ENCODE measurements at places on chromosomes 7 and 10.

DNA sequence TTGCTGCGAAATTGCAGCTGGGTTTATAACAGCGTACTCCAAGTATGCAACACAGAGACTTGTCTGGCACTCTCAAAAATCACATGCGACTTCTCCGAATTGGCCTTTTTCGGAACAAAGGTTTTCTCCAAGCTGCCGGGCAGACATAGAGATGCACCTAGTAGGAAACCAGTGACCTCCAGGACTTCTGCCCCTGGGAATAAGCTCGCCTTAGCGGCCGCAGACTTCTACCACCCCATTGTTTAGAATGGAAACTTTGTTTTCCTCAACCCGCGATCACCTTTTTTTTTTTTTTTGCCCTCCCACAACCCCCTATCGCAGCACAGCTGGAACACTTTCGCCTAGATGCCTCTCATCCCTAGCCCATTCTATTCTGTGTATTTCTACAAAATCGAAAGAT lies 4.9 kb upstream of the HOXA10 start:
- DNase-seq: no peak

DNA sequence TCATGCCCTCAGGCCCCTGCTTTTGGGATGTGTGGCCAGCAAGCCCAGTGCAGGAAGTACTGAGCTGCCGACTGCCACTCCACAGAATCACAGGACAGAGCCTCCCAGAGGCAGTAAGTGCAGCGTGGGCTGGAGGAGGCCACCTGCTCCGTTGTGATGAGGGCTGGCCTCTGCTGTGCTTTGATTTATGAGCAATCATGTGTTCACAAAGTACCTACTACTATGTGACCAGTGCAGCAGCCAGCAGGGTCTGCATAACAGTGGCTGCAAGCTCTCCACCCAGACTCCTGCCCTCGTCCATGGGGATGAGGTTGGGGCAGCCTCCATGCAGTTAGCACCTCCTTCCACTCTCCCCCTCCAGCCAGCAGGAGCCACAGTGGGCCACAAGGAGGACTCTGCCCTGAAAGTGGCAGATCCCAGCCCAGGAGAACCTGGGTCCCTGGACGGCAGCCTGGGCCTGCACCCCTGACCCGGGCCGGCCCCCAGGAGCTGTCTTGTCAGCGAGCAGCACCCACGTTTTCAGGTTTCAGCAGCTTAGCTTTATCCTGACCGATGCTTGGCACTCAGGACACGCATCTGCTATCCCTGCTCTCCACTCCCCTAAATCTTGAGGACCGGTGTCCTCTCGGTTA lies 37.7 kb upstream of the INSIG1 start:
- DNase-seq: no peak

DNA sequence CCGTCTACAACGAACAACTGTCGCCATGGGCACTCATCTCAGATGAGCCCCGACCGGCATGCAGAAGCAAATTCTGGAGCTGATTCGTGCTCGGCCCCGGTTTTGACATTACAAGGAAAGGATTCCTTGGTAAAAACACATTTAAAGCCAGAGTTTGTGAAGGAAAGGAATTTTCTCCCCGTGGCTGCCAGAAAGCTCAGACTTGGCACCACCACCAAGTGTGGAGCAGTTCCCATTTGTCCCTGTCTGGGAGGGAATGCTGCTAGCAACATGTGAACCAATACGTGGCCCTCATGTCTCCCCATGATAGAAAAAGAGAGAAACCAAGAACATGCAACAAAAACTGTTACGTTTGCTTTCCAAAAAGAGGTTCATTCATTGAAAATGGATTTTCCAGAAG lies 55.2 kb upstream of the DDC start:
- no peak for DNase-seq

GRCh38 chr10:133008736-133009135 lies 66.4 kb upstream of the CFAP46 start:
- no peak for DNase-seq

DNA sequence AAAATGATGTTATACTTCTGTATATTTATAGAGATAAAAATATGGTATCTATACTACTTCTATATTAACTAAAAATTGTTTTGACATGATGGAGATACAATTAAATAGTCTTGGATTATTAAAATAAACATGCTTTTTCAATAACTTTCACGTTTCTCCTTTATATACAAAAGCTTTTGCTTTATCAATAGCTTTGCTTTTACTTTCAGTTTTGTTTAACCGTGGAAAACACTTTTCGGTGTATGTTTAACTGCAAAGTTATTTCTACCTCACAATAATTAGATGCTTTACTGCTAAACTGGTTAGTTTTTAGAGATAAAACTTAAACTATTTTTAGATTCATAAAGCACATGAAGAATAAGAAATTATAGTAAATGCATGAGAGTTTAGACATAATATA lies 432.1 kb upstream of the PCDH15 start:
- no peak for DNase-seq

DNA sequence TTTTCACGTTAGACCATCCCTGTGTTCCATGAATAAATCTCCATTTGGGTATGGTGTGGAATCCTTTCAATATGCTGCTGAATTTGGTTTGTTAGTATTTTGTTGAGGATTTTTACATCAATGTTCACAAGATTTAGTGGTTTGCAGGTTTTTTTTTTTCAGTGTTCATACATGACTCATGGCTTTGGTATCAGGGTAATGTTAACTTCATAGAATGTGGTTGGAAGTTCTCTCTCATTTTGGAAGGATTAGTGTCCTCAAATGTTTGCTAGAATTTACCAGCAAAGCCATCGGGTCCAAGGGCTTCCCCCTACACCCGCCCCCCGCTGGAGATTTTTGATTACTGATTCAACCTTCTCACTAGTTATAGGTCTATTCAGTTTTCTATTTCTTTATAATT lies 398.0 kb downstream of the NXPH1 start:
- DNase-seq: no peak

GRCh38 chr10:12625393-12626023 lies 276.2 kb downstream of the CAMK1D start:
- DNase-seq: no peak

- DNase-seq: no peak
Observed at GRCh38 chr10:62681211-62681940, 123.1 kb upstream of the ADO start.

GRCh38 chr7:97818066-97818663 lies 54.0 kb downstream of the ASNS start:
- DNase-seq: no peak

DNA sequence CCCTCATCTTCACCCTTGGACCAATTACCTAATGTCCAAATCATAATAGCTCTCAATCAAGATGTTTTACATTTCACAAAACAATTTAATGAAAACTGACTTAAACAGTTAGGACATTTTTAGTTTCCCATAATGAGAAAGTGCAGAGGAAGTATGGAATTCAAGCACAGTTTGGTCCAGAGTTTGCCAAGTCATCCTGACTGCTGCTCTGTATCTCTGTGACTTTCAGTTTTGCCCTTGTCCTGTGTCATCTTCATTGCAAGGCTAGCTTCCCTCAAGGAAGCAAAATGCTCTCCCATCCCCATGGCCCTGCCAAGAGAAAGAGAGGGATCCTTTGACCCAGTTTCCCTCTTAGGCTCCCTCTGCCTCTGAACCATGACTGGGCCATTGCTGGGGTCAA lies 7.9 kb upstream of the PLEKHS1 start:
- no peak for DNase-seq

DNA sequence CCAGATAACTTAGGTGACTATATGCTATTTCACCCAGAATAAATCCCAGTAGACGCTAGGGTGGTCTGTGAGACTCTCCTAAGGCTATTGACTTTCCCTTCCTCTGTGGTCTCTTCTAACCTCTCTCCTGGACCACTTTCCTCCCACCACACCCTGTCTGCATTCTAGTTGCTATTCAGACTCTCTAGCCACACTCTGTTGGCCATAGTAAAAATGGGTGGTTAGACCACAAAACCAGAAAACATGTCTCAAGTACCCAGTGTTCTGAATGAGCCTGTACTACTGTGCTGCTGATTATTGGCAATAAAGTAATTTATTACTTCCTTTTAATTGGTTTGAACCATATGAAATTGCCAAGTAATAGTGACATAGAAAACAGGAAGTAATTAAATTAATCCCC lies 240.8 kb downstream of the KIF20B start:
- no peak for DNase-seq

- DNase-seq: no peak
Observed at GRCh38 chr7:28749638-28750037, 208.5 kb downstream of the TRIL start.

- DNase-seq: peak; percentile 40
Observed at GRCh38 chr10:129605986-129606518, 139.0 kb downstream of the MGMT start.

- no peak for DNase-seq
Observed at GRCh38 chr10:17918187-17918903, 33.4 kb upstream of the SLC39A12 start.

DNA sequence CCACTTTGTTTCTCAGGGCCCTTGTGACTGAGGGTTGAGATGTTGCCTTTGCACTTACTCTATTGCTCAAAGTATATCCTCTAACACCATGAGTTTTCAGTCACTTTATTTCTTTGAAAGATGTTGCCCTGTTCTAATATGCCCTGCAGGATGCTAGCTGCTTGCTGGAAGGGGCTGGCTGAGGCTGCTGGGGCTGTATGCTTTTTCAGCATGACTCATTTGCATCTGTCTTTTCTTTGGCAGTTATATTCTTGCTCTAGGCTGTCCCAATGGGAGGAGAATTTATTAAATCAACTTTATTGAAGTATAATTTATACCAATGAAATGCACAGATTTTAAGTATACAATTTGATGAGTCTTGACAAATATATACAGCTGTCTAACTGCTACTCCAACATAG lies 157.7 kb downstream of the PLPP4 start:
- DNase-seq: no peak

DNA sequence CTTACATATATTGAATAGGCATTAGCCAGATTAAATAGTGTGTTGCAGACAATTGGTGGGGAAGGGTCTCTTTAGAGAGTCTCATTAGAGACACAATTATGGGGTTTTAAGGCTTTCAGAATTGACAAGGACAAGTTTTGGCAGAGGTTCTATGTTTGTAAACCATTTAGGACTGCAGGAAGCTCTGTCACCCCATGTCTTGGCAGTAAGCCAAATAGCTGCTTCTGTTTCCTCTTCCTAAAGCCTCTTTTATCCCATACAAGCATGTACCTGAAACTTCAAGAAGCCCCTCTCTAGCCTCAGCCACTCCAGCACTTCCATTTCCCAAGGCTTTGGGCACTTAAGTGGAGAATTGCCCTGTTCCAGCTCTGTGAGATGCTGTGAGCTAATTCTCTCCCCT lies 21.8 kb upstream of the LRRC4 start:
- DNase-seq: peak; percentile 85

GRCh38 chr10:14837003-14837756 lies 657 bp downstream of the CDNF start:
- DNase-seq: no peak

DNA sequence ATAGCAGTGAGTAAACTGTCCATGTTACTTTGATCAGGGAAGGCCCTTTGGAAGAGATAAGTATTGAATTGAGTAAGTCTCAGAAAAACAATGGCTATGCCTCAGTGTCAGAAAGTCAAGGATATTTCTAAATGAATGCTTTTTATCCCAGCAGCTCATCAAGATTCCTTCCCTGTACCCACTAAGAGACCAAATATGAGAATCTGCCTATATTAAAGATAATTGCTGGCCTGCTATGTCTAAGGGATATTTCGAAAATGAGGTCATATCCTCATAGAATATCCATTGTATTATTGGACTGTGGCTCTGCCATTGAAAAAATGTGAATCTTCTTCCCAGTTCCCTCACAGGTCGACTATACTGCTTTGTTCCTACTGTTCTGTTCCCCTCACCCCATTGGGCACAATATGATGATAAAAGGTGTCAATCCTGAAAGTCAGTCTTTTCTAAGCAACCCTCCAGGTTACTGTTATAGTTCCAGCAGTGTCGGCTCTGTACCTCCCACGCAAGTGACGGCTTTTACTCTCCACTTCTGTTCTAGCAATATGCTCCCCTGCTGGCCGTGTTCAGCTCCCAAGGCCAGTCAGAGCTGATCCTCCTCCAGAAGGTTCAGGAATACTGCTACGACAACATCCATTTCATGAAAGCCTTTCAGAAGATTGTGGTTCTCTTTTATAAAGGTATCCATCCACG lies 51.7 kb downstream of the BZW2 start:
- no peak for DNase-seq

- peak; percentile 85 for DNase-seq
Observed at GRCh38 chr7:151017953-151018420, 6.3 kb downstream of the ATG9B start.

DNA sequence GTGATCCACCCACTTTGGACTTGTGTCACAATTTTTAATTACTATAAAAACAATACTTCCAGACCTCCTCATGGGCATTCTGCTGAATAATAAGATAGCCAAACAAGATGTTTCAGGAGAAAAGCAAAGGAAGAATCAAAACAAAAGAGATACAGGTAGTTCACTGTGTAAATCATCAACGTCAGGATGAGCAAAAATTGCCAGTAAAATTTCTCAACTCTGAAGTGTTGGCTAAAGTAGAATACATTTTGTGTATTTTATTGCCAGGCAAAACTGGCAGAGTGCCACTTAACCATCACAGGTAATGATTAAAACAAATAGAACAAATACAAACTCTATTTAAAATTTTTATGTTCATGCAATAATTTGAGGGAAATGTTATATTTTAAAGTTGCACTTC lies 24.8 kb downstream of the ABCB4 start:
- no peak for DNase-seq

DNA sequence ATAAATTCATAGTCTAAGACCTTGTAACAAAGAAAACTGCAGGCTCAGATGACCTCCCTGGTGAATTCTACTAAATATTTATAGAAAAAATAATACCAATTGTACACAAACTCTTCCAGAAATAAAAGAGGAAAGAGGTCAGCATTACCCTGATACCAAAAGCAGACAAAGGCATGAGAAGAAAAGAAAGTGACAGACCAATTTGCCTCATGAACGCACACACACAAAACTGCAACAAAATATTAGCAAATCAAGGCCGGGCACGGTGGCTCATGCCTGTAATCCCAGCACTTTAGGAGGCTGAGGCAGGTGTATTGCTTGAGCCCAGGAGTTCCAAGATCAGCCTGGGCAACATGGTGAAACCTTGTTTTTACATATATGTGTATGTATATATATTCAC lies 12.7 kb upstream of the COMMD3 start:
- no peak for DNase-seq

- DNase-seq: no peak
Observed at GRCh38 chr7:139673762-139674161, 104.0 kb downstream of the HIPK2 start.

DNA sequence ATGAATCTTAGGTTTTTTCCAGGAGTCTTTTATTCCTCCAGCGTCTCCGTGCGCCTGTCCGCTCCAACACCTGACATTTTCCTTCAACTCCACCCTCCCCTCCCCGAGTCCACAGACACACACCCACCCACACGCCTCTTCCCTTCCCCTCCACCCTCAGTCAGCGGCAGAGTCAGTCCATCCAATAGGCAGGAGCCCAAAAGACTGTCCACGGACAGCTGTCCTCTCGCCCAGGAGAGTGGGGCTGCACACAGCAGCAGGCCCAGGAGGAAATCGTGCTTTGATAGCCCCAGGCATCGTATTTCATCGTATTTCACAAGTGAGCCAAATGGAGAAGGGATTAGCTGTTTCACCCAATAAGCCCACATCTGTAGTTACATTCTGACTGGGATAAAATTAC lies 285.1 kb downstream of the ZEB1 start:
- peak; percentile 95 for DNase-seq
